ENCODE measurements at places on chromosomes 5 and 9.

DNA sequence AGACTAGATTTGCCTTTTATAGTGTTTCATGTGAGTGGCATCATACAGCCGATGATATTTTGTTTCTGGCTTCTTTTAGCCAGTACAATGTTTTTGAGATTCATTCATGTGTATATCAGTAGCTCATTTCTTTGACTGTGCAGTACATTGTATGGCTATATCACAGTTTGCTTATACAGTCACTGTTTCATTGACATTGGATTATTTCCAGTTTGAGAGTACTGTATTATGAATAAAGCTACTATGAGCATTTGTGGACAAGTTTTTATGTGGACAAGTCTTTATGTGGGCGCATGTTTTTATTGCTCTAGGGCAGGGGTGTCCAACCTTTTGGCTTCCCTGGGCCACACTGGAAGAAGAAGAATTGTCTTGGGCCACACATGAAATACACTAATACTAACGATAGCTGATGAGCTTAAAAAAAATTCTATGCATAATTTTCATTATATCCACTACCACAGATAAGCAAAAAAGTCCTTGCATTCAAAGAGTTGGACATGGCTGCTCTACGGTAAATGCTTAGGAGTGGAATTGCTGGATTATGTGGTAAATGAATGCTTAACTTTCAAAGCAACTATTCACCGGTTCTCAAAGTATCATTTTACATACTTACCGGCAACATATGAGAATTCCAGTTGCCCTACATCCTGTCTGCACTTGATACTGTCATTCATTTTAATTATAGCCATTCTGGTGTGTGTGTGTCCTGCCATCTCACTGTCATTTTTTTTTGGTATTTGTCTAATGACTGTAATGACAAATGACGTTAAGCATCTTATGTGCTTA lies 177.8 kb downstream of the RGS3 start:
- no peak for DNase-seq

GRCh38 chr5:4862500-4862899 lies 277.6 kb upstream of the ADAMTS16 start:
- DNase-seq: no peak

DNA sequence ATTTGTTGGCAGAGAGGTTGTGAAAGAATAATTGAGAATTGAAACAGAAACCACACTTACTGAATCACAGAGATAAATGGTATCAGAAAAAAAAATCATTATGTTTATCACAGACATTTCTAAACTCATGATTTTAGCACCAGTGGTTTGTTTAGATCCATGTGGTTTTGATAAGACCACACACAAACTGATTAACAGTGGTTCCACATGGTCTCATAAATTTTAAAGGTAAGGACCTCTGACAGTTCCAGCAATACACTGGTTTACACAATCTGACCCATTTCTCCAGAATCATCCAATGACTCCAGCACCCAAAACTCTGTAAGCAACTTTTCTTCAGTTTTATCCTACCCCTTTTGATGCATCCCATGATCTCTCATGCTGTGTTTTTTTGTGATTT lies 261.2 kb downstream of the ANXA1 start:
- no peak for DNase-seq

DNA sequence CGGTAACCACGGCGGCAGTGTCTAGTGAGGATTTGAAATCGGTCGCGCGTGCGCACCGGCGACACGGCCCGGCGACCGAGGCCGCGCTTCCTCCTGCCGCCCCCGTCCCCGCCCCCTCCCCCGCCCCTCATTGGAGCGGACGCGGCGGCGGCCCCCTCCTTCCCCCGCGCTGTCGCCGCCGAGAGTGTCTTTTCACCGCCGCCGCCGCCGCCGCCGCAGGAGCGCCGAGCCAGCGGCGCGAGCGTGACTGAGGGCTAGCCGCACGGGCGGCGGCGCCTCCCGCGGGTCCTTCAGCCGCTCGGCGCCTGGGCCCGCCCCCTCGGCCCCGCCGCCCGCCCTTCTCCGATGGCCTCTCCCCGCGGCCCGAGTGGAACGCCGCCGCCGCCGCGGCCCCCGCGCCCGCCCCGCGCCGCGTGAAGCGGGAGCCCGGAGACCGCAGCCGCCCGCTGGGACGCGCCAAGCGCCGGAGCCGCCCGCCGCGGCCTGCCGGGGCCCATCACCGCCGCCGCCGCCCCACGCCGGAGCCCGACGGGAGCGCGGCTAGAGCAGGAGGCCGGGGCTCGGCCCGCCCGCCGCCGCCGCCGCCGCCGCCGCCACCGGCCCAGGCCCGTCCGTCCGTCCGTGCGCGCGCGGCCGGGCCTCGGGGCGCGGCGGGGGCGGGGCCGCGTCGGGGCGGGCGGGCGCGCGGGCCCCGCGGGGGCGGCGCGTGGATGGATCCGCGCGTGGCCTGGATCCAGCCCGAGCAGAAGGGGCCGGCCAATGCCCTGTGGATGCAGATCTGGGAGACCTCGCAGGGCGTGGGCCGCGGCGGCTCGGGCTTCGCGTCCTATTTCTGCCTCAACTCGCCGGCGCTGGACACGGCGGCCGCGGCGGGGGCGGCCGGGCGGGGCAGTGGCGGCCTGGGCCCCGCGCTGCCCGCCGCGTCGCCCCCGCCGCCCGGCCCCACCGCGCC lies at the start of gene TENT4A:
TENT4A (plus strand) TSS at position 159 of the 952 bp plus-strand sequence; CDS start at position 711, 552 bp downstream.
- DNase-seq: no peak

DNA sequence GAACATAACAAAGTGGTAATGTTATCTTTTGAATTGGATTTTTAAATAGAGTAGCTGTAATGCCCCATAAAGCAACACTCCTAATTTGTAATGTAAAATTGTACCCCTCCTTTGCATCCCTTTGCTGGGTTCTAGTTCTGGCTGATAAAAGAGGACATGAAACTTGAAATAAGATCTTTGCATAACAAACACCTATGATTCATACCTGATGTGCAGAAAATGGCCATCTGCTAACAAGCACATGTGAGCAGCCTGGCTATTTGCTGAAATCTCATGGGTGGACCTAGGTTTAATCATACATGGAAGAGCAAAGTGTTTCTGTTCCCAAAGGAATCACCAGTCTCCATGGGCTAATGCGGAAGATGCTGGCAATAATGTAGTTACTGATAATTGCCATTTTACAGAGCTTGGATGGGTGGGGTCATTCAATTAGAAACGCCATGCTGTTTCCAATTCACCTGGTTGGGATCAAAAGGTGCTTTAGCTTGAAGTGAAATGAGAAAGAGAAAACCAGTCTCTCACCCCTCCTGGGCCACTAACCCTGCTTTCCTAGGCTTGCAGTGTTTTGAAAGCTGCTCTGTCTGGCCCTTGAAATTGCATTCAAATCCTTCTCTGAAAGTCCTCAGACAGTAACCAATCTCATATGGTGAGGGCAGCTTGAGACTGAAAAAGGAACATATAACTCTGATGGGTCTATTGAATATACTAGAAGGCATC lies 585.1 kb downstream of the TLE4 start:
- no peak for DNase-seq

- DNase-seq: no peak
Measured at GRCh38 chr9:7284517-7284916, 515.1 kb downstream of the DMAC1 start.

GRCh38 chr5:35228310-35228709 lies 2.0 kb downstream of the PRLR start:
- DNase-seq: no peak

GRCh38 chr5:137415231-137415681 lies 83.9 kb downstream of the SPOCK1 start:
- no peak for DNase-seq

GRCh38 chr5:113166852-113167366 lies 190.3 kb downstream of the DCP2 start:
- DNase-seq: no peak

GRCh38 chr5:157892974-157893373 lies 34.0 kb upstream of the CLINT1 start:
- no peak for DNase-seq

- DNase-seq: no peak
Measured at GRCh38 chr9:134492721-134493460, 148.7 kb upstream of the COL5A1 start.

DNA sequence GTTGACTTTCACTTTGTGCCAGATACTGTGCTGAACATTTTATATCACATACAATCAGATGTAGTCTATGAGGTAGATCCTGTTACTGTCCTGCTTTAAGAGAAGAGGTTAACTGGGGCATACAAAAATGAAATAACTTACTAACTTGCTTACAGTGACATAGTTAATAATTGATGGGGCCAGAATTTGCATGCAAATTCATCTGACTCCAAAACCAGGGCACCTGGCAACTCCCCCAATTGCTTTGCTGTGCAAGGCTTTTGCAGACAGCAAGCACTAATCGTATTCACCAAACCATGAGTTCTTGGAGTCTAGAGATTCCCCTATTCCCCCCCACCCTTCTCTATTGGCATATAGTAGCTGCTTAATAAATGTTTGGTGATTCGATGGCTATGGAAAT lies 155.9 kb downstream of the TTLL11 start:
- DNase-seq: no peak

GRCh38 chr5:93789173-93790067 lies 48.0 kb upstream of the POU5F2 start:
- DNase-seq: no peak

DNA sequence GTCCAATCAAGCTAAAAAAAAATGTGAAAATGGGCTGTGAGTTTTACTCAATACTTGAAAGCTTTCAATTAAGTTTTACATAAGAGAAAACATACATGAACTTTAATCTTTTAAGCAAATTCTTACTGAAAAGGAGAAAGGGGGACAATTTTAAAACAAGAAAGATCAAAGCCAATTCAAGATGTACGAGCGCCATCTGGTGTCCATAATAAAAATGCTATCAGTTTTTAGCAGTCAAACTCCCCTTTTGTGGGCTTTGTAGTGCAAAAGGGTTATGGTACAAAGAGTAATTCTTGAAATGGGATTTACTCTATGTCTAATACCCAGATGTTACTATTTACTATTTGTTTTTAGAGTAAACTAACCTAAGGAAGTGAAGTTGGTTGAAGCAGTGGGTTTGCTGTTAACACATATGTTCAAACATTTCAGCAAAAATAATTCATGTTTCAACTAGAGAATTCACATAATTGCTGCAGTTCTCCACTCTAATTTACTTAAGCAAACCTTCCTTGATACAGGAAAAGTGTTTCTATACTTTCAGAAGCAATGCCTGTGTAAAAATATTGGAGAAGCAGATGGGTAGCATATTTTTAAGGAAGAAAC lies 228.2 kb upstream of the TYRP1 start:
- no peak for DNase-seq

DNA sequence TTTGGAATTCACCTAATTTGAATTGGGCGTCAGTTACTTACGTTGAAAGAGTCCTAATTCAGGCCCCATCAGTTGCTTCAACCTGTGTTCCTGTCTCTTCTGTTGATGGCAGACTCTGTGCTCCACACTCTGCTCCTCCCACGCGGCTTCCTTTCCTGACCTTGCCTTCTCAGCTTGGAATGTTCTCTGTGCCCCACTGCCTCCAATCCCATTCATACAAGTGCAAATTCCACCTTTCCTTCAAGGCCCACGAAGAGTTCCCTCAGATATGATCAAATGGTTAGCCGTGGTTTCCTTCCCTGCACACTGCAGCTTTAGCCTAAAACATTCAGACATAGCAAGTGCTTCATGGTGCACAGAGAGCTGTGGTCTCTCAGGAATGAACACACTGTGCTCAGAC lies 65.7 kb downstream of the SREK1 start:
- no peak for DNase-seq

DNA sequence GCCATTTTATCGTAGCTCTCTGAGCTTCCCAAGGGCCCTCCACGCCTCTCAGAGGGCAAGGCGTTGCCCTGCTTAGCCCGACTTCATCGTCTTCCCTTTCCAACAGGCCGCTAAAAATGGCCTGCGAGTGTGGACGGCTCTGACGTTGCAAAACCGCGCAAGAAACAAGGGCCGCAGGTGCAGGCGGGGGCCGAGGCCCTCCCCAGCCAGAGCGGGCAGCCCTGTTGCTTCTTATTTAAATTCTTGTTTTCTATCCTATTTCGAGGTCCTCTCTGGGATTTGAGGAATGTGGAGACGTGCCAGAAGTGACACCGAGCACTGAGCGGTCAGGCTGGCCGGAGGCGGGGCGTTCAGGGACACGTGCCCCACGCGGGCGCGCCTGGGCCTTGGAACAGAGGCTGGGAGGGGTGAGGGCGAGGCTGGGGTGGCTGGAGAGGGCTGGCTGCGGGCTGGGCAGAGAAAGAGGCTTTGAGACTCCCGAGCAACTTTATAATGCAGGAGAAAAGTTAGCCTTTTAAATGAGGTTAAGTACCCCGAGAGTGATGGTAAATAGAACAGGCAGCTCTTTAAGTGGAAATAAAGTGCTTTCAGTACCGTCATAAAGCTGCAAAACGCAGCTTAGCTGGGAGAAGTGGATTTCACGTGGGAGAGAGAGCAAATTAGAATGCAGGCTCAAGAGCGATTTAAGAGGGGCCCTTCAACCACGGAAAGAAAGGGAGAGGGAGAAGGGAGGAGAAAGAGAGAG lies 243.6 kb downstream of the AUH start:
- no peak for DNase-seq

GRCh38 chr5:33375900-33376299 lies 64.9 kb upstream of the TARS1 start:
- DNase-seq: no peak

DNA sequence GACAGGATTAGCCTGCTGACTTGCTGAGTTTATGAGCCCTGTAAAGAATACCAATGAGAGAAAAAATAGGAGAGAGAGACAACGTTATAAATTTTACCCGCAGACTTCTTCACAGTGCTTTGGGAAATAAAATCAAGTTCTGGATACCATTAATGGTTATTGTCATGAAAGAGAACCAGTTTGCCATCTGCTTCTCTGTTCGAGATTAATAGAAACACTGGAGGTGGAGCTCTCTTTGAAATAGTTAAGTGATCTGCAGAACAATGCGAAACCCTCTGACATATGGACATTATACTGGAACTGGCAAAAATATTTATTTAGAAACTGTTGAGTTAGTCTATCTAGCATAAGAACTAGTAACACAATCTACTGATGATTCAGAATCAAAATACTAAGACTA lies 500.7 kb downstream of the CDH12 start:
- DNase-seq: no peak

DNA sequence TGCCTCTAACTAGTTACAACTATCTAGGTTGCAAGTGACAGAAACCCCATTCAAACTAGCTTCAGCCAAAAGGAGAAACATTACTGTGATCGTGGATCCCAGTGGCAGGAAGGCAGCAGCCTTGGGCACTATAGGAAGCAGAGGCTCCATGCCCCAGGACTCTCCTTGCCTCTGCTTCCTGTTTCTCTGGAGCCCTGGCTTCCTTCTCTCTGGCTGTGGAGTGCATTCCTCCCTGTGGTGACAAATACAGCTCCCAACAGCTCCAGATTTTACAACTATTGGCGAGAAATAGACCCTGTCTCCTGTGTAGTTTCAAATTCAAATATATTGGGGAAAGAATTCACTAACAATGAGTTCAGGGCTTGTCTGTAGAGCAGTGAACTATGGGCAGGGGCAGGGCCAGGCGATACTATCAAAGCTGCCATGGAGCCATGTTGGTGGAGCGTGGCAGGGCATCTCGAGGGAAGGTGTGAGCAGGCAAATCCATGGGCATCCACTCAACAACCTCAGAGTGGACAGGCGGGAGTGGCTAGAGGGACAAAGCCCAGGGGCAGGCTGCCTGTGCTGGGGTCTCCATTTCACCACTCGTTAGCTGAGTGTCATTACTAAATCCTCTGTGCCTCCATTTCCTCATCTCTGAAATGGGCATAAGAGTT lies 189.5 kb downstream of the ERCC6L2 start:
- no peak for DNase-seq
